ENCODE measurements at places on chromosomes 3 and 15.

- DNase-seq: peak; percentile 92
These were observed 17.9 kb downstream of the ARHGEF3 start for GRCh38 chr3:56783644-56784447.

- DNase-seq: no peak
These were observed 55.3 kb downstream of the CLDN1 start for GRCh38 chr3:190266913-190267290.

DNA sequence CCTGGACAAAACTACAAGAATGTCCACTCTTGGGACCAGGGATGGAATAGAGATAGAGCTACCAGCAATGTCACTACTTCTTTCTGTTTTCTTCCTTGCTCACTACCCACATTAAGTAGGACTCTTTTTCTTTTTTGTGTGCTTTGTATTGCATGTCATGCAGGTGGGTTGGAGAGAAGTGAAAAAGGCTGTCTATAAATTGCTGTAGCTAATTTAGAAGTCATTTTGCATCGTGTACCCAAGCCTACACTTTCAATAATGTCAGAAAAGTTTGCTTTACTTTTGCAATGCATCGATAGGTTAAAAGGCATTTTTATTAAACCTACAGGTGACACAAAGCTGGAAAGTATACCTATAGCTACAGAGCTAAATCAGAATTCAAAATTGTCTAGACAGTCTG is 58.9 kb downstream of the GTF2E1 start:
- DNase-seq: no peak

GRCh38 chr15:36347272-36347858 is 232.1 kb upstream of the CDIN1 start:
- no peak for DNase-seq

DNA sequence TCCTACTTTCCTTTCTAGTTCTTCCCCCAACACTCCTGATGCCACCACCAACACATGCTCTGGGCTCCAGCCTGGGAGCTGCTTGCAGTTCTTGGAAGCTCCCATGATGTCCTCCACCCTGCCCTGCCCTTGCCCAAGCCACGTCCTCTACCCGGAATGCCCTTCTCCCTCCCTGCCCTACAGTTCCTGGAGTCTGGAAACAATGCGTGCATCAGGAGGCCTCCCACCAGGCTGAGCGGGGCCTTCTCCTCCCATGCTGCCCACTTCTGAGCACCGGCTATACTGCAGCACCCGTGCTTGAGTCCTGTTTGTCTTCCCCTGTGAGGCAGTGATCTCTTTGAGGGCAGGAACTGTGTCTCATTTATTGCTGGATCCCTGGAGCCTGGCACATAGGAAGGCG is 44.6 kb downstream of the DGKG start:
- DNase-seq: no peak

DNA sequence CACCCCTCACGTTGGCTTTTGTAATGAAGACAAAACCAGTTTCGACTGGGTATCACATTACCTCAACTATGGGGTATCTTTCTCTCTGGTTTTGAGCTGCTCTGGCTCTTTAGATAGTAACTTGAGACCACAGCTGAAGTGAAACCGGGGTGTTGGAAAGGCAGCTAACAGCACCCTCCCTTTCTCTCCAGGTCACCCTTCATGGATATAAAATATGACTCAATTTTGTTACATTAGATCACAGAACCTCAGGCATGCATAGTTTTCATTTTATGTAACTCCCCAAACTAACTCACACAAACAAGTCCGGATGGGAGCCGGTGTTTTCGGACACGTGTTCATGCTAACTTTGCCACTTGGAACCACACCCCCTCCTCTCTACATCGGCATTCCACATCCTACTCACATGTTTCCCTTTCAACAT is 90.7 kb downstream of the NR2F2 start:
- DNase-seq: no peak

GRCh38 chr3:120013481-120013880 is 80.8 kb downstream of the GSK3B start:
- no peak for DNase-seq

DNA sequence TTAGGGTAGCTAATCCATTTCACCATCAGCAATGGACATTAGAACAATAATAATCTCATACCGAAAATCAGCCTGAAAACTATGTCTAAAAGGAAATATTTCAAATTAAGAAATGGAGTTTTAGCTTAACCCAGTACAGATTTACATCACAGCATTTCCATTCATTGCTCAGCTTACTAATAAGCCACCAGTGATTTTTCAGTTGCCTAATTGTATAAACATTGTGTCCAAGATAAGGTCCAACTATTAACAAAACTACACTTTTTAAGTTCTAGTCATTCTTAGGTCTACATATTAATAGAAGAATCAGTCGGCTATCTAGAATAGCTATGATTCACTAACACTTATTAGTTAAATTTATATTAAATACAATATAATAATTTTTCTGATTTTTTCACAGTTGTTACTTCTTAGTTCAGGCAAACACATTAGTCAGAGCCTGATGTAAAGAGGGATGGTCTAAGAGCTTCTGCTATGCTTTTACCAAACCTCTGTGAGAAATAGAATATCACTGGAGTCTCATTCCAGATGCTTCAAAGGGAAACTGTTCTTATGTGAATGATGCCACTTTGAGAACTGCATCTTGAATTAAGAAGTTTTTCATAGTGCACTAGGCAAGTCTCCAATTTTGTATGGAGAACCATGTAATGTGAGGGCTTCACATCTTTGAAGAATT is 74.1 kb downstream of the CMSS1 start:
- DNase-seq: no peak

DNA sequence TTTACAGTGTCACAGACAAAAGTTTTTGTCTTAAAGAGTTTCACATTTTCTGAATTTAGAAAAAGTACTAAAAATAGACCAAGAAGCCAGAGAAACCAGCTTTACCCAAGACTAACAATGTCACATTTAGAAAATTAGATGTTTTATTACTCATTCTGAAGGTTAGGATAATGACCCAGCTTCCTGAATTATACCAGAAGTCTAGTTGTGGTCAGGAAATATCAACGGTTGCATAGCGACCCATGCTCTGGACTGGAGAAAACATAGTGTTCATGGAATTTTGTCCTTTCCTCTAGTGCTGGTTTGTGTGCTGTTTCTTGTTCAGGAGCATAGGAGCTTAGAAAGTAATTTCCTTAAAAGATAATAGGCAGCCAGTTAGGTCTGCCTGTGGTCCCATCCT is 59.0 kb downstream of the DPPA2 start:
- DNase-seq: no peak

GRCh38 chr3:33174711-33175414 is 43.7 kb downstream of the SUSD5 start:
- DNase-seq: no peak

DNA sequence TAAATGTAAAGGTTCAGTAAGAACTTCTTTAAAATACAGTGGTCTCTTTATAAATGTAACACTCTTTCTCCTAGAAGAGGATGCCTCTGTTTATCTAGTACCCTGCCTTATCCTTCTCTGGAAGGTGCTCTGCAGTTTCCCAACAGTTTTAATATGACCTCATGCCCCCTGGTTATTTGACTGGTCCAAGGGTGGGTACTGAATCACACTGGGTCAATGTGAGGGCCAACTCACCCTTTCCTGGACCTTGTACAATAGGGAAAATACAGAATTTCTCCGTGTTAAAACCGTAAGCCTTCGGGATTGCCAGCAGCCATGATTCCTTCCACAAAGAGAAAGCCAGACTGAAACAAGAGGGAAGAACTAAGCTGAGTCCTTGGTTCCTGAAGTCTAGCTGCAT is 9.2 kb downstream of the DCBLD2 start:
- no peak for DNase-seq

GRCh38 chr3:127489357-127489756 is 101.2 kb downstream of the TPRA1 start:
- peak; percentile 15 for DNase-seq

DNA sequence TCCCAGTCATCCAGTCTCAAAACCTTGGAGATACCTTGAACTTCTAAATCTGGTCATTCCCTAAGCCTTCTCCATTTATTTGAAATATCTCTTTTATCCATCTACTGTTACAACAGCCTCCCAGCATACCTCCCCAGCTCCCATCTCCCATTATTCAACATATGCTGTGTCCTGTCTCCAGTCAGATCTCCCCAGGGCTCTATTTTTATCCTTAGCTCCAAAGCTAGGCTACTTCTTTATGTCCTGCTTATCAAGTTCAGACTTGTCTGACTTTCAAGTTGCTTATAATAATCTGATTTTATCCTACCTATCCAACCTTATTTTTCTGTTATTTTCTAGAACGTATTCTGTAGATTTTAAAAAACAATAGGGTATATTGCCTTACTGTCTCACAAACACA is 44.2 kb downstream of the IQGAP1 start:
- DNase-seq: no peak

Data from activated CD8-positive, alpha-beta memory T cell treated with anti-CD3 and anti-CD28 coated beads, Interleukin-2, amount 10 ng/mL, durations not matched to agents 7 days and 5 days (primary cell).